ENCODE measurements at places on chromosomes 2 and 18.

- no peak within 1 kb of the TSS for H3K27ac ChIP-seq
- peaks cover 44% of the 10 kb centered on the region for H3K27me3 ChIP-seq
- H3K4me3 ChIP-seq = no peak within 1 kb of the TSS
- peaks cover 18% of the 10 kb centered on the region for H3K4me1 ChIP-seq
Measured at GRCh38 chr2:26692279-26692896, at the start of gene KCNK3. Gene KCNK3, plus strand, starts transcription at chr2:26692722. Its CDS starts 154 bp downstream, at chr2:26692876.

GRCh38 chr18:25725501-25725900 is 364.9 kb downstream of the SS18 start:
- DNase-seq = no peak
- no peak overlapping the region for H3K4me3 ChIP-seq
- no peaks in the 10 kb centered on the region for H3K4me1 ChIP-seq
- H3K27ac ChIP-seq = no peak overlapping the region

GRCh38 chr2:27071990-27072830 is 756 bp upstream of the OST4 start:
- no peaks in the 10 kb centered on the region for H3K27me3 ChIP-seq
- H3K36me3 ChIP-seq = peaks cover 13% of the 10 kb centered on the region
- no peak overlapping the region for H3K27ac ChIP-seq
- peaks cover 12% of the 10 kb centered on the region for H3K4me1 ChIP-seq
- no peak for DNase-seq

GRCh38 chr2:100213595-100213994 is 71.2 kb upstream of the AFF3 start:
- DNase-seq = no peak
- H3K4me1 ChIP-seq = no peaks in the 10 kb centered on the region
- H3K27ac ChIP-seq = no peak overlapping the region
- H3K4me3 ChIP-seq = no peak overlapping the region
- H3K36me3 ChIP-seq = no peaks in the 10 kb centered on the region
- no peaks in the 10 kb centered on the region for H3K27me3 ChIP-seq

DNA sequence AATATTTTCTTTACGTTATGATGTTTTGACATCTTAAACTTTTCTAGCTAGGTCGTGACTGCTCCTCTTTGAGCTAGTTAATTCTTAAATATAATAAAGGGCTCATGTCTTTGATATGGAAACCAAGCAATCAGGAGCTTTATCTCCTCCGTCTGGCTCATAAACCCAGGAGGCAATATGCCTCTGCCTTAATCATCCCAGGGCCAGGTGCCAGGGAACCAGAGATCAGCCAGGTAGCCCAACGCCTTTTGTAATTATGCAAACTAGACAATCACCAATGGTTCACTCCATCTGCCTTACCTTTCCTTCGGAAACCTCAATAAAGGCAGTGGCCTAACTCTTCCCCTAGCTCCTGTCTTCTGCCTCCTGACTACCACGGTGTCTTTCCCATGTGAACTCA is 213.7 kb downstream of the KCNJ3 start:
- no peak overlapping the region for H3K4me3 ChIP-seq
- no peaks in the 10 kb centered on the region for H3K36me3 ChIP-seq
- H3K4me1 ChIP-seq = no peaks in the 10 kb centered on the region
- no peak overlapping the region for H3K27ac ChIP-seq

DNA sequence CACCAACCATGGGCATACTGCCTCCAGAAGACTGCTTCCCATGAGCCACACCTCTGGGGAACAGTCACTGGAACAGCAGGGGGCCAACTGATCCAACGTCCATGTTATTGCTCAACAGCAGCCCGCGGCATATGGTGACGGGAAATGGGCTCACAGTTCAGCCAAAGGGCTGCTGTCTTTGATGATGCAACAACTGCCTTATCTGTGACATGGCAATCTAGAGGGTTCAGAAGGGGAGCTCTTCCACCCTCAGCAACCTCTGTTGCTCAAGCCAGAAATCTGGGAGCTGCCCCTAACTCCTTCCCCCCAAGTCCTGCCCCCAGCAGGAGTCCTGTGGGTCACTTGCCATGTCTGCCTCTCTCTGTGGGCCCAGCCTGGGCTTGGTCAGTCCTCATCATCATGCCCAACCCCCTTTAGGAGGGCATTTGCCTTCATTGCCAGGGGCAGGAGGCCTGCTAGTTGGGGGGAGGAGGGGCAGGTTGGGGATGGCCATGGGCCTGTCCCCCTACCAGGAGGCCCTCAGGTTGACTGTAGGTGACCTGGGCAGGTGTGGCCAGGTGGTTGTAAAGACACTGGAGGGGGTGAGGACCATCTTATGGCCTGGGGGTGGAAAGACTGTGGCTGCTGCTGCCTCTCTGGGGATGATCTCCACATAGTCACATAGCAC is 212.9 kb downstream of the CYP26B1 start:
- no peak overlapping the region for H3K4me3 ChIP-seq
- DNase-seq = no peak
- H3K27me3 ChIP-seq = no peaks in the 10 kb centered on the region
- no peaks in the 10 kb centered on the region for H3K36me3 ChIP-seq
- no peak overlapping the region for H3K27ac ChIP-seq

DNA sequence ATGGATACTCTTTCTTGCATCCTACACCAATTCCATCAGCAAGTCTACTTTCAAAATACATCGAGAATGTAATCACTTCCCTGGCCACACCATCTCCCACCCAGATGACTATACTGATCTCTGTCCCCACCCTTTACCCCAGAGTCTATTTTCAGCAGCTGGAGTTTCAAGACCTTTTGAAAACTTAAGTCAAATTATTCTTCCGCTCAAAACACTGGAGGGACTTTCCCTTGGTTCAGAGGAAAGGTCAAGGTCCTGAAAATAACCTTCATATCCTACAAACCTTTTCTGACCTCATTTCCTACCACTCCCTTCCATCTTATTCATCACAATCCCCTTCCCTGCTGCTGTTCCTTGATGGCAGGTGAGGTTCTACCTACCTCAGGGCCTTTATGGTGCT is 58.8 kb upstream of the LYPD6 start:
- no peak overlapping the region for H3K4me3 ChIP-seq
- no peaks in the 10 kb centered on the region for H3K4me1 ChIP-seq
- H3K36me3 ChIP-seq = no peaks in the 10 kb centered on the region

- no peak for DNase-seq
- H3K27ac ChIP-seq = no peak overlapping the region
- H3K36me3 ChIP-seq = peaks cover 4% of the 10 kb centered on the region
- H3K4me1 ChIP-seq = no peaks in the 10 kb centered on the region
Measured at GRCh38 chr2:162037028-162037795, 36.8 kb downstream of the DPP4 start.

All from PC-3 (cell line).